ENCODE measurements at places on chromosomes 1 and 21.

- no peak for DNase-seq
These were observed 23.7 kb downstream of the NKAIN1 start for GRCh38 chr1:31216016-31216415.

DNA sequence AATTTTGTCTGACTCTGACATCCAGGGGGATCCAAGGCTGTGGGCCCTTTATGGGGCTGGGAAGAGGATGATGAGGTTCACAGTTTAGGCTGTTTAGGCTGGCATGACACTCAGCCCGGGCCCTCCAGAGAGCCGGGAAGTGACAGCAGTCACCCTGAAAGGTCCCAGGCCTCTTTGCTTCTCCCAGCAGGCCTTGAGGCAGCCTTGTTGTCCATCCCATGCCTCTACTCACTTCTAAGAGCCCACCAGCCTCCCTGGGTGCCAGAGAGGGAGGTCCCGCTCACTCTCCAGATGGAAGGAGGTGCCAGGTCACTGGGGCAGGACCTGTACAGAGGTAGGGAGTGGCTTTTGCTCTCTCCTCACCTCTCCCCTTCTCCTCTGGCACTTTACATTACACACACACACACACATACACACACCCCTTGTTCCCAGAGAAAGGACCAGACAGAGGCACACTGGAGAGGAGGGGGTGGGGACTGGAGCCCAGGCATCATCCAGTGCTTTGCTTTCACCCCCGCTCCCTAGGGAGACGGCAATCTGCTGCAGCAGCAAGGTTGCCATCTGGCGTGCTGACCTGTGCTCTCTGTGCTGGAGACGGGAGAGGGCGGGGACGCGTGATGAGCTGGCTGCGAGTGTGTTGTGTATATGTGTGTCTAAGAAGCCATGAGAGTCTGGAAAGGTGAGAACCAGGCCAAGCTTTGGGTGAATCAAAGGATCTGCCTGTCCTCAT is 4.6 kb downstream of the KLHDC8A start:
- no peak for DNase-seq

DNA sequence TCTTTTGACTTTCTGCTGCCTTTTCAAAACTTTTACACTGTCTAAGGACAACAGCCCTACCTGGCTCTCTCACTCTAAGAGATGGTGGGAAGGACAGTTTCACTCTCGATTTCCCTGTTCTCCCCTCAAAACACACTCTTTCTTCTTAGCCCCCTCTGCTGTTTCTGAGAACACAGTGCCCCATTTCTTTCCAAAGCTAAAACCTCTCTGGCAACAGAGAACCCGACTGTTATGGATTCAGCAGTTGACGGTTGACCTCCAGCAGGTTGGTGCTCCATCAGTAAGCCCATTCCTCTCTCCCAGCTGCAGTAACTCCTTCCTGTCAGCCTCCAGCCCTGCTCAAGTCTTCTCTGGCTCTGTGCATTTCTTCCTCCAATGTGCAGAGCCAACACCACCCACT is 88.2 kb upstream of the ABCD3 start:
- DNase-seq = no peak

GRCh38 chr21:33273044-33273443 is 6.9 kb downstream of the IL10RB start:
- no peak for DNase-seq

GRCh38 chr1:203196371-203196770 is 9.9 kb upstream of the CHI3L1 start:
- DNase-seq = no peak

GRCh38 chr1:18637962-18638834 is 7.6 kb downstream of the PAX7 start:
- DNase-seq = no peak

DNA sequence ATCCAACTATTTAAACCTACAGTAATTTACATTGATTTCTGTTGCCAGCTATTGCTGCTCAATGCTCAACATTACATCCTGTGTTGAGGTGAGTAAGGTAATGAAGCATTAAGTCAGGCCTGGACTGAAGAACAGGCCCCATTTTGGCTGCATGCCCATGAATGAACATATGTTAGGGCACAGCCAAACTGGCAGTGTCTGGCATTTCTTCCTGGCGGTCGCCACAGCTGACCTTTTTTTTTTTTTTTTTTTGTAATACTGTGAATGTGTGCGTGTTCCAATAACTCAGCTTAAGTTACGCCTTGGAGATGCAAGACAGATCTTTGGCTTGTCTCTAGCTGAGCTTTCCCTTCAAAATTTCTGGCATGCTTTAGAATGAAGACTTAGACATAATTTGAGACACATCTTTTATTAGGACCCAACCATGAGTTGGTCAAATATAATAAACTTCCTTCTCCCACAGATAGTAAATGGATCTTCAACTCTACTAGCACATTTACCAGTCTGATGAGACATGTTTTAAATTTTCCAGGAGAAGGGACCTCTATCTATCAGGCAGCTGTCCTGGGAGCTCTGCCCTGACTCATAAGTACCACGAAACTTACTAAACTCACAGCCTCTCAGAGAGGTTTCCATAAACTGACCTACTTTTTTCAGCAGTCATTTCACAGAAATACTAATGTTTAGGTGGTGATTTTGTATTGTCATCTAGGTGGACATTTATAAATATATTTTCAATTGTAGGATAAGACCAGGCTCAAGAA is 341.1 kb upstream of the RUNX1 start:
- peak; percentile 48 for DNase-seq

GRCh38 chr1:218369688-218370511 is 24.8 kb downstream of the TGFB2 start:
- peak; percentile 66 for DNase-seq

GRCh38 chr21:38166173-38166535 is 90.6 kb upstream of the KCNJ15 start:
- no peak for DNase-seq

GRCh38 chr1:77889671-77890070 is 1.2 kb downstream of the NEXN start:
- DNase-seq = peak; percentile 63
